ENCODE measurements at places on chromosomes 7 and 10. TPM values are rescaled to one million over a fixed set of nuclear protein-coding genes. Genes with fewer than 3 reads are reported as not detected.

DNA sequence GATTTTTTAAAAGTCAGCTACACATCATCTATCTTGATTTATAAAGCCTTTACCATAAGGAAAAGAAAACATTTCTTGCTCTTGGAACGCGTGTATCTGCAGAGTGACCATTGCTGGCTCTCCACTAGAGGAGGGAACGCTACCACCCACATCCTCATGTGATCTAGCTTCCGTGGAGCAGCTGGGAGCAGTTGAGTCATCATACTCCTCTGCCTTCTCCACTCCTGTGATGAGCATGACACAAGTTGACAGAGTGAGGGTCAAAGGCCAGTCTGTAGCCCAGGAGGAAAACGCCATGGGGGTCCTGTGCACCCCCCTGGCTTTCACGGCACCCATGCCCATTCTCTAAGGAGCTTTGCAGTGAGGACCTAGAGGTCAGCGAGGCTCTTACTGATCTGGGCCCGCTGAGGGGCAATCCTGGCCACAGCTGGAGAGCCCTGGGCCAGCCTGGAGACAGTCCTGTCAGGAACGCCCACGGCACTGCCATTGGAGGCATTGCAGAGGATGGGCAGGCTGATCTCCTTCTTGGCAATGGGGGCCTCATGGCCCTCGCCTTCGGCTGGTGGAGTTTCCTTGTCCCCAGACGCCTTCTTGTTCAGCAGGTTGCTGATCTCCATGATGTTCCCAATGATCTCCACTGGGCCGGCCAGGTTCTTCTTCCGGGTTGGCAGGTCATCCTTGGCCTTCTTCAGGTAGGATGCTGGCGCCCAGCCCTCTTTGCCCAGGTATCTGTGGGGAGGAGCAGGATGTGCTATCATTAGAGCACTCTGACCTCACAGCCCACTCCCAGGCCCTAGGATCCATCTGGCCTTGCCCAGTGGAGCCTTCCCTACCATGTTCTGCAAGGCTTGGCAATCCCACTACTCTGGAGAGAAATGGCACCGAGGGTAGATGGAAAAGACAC is 119.2 kb downstream of the NEURL1 start:
- H3K27me3 ChIP-seq, result no peaks in the 10 kb centered on the region
- H3K4me1 ChIP-seq, result peaks cover 7% of the 10 kb centered on the region
- no peak overlapping the region for H3K27ac ChIP-seq
- no peak overlapping the region for H3K4me3 ChIP-seq
- no peak for DNase-seq
- no peaks in the 10 kb centered on the region for H3K36me3 ChIP-seq

GRCh38 chr10:88819290-88819689 is 16.8 kb downstream of the LIPM start:
- H3K4me1 ChIP-seq, result peaks cover 8% of the 10 kb centered on the region
- H3K36me3 ChIP-seq, result no peaks in the 10 kb centered on the region
- H3K27ac ChIP-seq, result no peak overlapping the region
- no peak for DNase-seq
- no peak overlapping the region for H3K4me3 ChIP-seq

- H3K27me3 ChIP-seq, result no peaks in the 10 kb centered on the region
- peak; percentile 70 for DNase-seq
- peak overlapping the region; percentile 84 for H3K27ac ChIP-seq
Observed at GRCh38 chr10:21534604-21535493, 817 bp downstream of the MLLT10 start.

GRCh38 chr7:4416396-4417056 is 265.6 kb upstream of the FOXK1 start:
- no peak for DNase-seq
- no peaks in the 10 kb centered on the region for H3K27me3 ChIP-seq

DNA sequence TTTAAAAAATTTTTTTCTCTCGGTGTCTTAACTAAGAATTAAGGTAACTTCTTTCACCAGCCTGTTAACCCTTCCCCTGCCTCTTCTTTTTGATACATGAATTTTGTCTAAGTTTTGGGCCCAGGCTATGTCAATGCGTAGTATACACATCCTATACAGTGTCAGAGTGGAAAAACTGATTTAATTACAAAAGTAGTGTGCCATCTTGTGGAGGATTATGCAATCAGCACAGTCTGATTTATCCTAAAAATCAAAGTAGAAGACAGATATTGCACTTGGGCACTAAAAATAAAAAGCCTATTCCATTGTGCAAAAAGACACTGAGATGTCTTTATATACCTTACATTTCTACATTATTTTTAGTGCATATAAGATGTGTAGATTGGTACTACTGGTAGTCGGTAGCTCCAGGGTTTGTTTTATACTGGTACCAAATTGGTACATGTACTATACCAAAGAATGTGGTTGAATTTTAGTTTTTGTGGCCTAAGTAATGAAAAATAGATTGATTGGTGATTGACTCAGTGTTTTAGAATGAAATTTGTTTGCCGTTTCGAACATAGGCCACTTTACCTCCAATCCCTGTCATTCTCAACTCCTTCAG is 96.6 kb downstream of the MKLN1 start:
- peaks cover 9% of the 10 kb centered on the region for H3K36me3 ChIP-seq
- peaks cover 2% of the 10 kb centered on the region for H3K4me1 ChIP-seq
- H3K27ac ChIP-seq, result no peak overlapping the region
- H3K4me3 ChIP-seq, result no peak overlapping the region

PPP1R17 gene
- not detected for total RNA-seq

DNA sequence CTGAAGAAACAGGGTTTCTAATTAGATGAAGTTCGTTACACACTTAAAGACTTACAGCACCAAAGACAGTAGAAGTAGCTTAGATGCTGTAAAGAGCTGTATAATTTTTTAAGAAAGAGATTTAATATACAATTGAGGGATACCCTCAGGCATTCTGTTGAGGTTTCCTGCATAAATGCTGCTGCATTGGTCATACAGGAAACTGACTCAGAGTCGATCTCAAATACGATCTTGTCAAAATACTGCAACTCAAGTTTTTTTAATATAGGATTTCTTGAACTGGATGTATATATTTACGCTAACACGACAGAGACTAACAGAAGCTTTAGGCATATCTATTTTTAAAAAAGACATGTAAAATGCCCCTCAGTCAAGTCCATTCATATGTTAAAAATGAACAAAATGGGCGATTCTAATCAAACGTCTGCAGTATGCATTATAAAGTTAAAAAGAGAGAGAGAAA is 2.4 kb upstream of the ARID5B start:
- peak overlapping the region; percentile 98 for H3K4me3 ChIP-seq
- peaks cover 8% of the 10 kb centered on the region for H3K36me3 ChIP-seq

GRCh38 chr10:16520900-16521299 is 779 bp downstream of the C1QL3 start:
- no peaks in the 10 kb centered on the region for H3K36me3 ChIP-seq
- peak overlapping the region; percentile 50 for H3K4me3 ChIP-seq
- no peak overlapping the region for H3K27ac ChIP-seq

GRCh38 chr10:70622981-70623844 is 20.7 kb upstream of the PRF1 start:
- peaks cover 8% of the 10 kb centered on the region for H3K27me3 ChIP-seq
- H3K4me1 ChIP-seq, result peaks cover 12% of the 10 kb centered on the region
- H3K27ac ChIP-seq, result no peak overlapping the region
- no peak overlapping the region for H3K4me3 ChIP-seq
- peaks cover 21% of the 10 kb centered on the region for H3K36me3 ChIP-seq
- no peak for DNase-seq

DNA sequence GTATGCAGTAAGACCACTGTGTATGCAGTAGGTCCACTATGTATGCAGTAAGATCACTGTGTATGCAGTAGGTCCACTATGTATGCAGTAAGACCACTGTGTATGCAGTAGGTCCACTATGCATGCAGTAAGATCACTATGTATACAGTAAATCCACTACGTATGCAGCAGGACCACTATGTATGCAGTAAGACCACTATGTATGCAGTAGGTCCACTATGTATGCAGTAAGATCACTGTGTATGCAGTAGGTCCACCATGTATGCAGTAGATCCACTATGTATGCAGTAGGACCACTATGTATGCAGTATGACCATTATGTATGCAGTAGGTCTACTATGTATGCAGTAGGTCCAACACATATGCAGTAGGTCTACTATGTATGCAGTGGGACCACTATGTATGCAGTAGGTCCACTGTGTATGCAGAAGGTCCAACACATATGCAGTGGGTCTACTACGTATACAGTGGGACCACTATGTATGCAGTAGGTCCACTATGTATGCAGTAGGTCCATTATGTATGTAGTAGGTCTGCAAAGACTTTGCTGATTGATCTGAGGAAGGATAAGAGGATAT is 313.6 kb downstream of the ADARB2 start:
- H3K27me3 ChIP-seq, result peaks cover 18% of the 10 kb centered on the region
- H3K36me3 ChIP-seq, result no peaks in the 10 kb centered on the region
- DNase-seq, result no peak
- H3K27ac ChIP-seq, result no peak overlapping the region
- no peak overlapping the region for H3K4me3 ChIP-seq
- H3K4me1 ChIP-seq, result peaks cover 6% of the 10 kb centered on the region

DNA sequence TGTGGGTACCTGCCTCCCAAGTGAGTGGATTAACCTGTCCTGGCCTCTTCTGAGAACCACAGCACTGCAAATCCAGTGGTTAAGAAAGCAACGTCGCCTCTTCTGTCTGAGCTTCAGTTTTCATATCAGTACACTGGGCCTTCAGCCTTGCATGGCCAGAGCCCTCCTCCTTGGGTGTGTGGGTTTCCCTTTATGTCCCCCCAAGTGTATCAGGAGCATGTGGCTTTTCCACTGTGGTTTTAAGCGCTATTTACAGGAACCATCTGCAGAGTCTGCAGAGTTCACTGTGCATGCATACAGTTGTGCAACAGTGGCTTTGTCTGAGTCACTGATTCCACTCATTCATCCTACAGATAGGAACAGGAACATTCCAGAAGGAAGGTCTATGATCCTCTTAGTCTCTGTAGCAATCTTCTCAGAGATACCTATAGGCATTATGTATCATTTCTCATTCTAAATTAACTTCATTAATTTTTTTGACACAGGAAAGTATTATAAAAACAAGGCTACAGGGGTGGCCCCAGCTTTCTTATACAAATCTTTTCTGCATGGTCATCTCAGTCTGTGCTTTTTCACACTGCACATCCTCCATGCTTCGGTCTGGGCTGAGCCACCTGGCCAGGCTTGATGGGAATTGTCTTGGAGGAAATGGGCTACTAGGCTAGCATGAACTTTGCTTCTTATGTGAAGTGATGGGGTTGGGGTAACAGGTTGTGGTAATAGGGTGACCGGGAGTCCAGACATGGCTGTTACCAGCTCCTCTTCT is 17.1 kb downstream of the MBL2 start:
- no peaks in the 10 kb centered on the region for H3K27me3 ChIP-seq
- H3K27ac ChIP-seq, result no peak overlapping the region
- H3K4me3 ChIP-seq, result no peak overlapping the region
- no peaks in the 10 kb centered on the region for H3K4me1 ChIP-seq
- H3K36me3 ChIP-seq, result no peaks in the 10 kb centered on the region

Measured in activated CD8-positive, alpha-beta memory T cell treated with anti-CD3 and anti-CD28 coated beads, Interleukin-2, amount 10 ng/mL, durations not matched to agents 7 days and 5 days (primary cell).